Head of caudate nucleus (tissue), 42 donors: ENCODE measurements at places on chromosomes 1 and 21.

- no peak for DNase-seq
These were observed 18.0 kb upstream of the PTAFR start for GRCh38 chr1:28194326-28195035.

- no peak for DNase-seq
These were observed 123.2 kb downstream of the CASZ1 start for GRCh38 chr1:10673109-10673711.

DNA sequence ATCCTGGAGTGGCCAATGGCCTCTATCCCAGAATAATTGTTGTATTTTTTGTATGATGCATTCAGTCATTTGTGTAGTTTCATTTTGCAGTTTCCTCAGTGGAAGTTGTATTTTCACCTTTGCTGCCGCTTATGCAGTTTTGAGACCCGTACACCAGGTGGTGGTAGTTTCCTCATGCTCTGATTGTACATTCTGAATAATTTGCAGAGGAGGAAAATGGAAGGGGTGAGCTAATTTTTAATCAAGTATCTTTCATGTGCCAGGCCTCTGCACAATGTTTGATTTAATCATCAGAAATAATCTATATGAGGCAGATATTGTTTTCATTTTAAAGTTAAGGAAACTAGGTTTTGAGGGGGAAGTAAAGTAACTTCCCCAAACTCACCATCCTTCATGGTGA lies 29.5 kb downstream of the HLX start:
- no peak for DNase-seq

DNA sequence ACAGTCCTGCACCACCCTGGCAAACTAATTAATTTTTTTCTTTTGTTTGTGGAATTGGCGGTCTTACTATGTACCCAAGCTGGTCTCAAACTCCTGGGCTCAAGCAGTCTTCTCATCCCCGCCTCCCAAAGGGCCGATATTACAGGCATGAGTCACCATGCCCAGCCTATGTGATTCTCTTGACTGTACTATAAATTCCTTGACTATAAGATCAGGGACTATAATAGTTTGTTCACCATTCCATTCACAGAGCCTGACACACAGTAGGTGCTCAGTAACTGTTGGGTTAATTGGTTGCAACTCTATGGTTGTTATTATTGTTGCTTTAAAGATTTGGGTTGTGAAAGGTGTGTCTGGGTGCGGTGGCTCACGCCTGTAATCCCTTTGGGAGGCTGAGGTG lies 17.2 kb downstream of the DAP3 start:
- DNase-seq: no peak

DNA sequence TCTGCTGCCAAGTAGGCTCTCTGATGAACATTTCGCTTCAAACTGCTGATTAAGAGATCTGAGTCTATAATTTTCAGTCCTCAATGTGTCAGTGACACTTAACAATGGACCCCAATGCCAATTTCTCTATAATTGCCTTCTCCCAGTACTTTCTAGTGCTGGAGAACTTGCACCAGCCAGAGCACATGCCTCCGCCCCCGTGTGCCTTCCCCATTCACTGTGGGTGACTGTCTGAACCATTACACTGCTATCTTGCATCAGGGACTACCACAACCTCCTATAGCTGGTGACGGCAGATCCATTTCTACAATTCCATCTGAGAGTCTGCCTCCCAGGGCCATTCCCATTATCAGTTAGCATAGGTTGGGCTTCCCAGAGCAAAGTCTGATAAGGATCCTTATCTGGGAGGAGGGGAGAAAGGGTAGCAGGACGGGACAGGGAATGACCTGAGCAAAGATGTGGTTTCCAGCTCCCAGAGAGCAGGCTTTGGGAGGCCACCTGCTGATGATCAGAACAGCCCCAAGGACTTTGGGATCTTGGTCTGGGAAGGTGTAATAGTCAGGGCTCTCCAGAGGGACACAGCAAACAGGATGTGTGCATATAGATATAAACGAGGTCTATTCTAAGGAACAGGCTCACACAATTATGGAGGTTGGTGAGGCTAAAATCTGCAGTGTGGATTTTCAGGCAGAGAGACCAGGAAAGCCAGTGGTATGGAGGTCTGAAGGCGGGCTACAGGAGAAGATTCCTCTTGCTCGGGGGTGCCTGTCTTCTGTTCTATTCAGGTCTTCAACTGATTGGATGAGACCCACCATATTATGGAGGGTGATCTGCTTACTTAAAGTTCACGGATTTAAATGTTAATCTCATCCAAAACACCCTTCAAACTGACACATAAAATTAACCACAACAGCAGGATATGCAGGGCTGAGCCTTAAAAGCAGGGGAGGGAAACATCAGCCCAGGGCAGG lies 238.2 kb downstream of the PTPRU start:
- DNase-seq: no peak

- no peak for DNase-seq
These were observed 82.3 kb downstream of the ITPKB start for GRCh38 chr1:226656601-226657277.

- DNase-seq: no peak
These were observed 133.4 kb downstream of the PLPPR5 start for GRCh38 chr1:98870959-98871903.

- DNase-seq: no peak
These were observed 110.3 kb downstream of the ZNF281 start for GRCh38 chr1:200299571-200299970.

GRCh38 chr21:33302055-33302454 lies 22.7 kb upstream of the IFNAR1 start:
- DNase-seq: no peak

- DNase-seq: no peak
These were observed 242.0 kb downstream of the FOXD2 start for GRCh38 chr1:47679826-47680225.

GRCh38 chr1:1565340-1565739 lies 9.3 kb downstream of the SSU72 start:
- DNase-seq: no peak

DNA sequence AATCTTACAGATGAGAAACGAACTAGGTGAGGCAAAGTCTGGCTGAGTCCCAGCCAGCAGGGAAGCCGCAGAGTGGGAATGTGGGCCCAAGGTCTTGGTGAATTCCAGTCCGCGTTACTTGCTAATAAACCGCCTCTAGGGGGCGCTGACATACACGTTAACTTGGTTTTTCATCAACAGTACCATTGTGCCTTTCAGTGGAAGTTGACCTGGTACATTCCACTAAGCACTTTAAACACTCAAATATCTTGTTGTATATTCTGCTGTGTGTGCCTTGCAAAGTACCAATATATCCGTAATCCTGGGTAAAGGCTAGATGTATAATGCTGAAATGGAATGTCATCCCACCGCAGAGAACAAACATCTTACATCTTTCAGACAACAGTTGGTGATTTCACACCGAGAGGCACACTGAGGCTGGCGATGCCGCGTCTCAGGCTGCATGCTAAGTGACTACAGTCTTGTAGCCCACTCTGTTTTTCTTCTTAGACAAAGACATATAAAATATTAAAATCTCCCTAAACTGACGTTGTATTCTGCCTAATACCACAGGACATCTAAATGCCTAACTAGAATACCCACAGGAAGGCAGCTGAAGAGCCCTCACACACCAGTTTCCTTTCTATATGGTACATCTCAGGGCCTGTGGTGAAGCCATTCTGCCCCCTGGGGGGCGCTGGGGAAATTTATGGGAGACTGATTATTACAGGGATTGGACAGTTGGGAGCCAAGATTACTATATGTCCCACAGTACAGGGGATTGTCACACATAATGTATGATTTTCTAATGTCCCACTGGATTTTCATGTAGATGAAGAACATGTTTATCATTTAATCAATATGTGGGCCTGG lies 49.2 kb upstream of the C1orf198 start:
- peak; percentile 88 for DNase-seq

DNA sequence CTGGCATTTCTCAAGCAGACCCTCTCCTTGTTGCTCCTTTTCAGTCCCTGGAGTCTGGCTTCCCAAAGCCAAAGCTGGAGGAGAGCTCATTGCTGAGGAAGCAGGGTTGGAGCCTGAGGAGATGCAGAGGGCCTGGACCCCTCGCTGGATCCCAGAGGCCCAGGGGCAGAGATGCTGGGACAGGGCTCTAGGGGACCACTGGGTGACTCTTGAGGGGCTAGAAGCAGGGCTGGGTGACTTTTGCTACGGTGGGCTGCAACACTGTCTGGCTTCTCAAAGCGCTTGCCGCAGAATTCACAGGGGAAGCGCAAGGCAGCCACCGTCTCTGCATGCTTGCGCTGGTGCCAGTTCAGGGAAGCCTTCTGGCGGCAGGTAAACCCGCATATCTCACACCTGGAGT lies 8.8 kb downstream of the ZNF692 start:
- DNase-seq: no peak

- no peak for DNase-seq
These were observed 226.2 kb downstream of the AKT3 start for GRCh38 chr1:243623841-243624240.

- DNase-seq: no peak
These were observed 251.0 kb downstream of the TTLL7 start for GRCh38 chr1:83747853-83748482.

GRCh38 chr1:155890251-155890650 lies 20.9 kb downstream of the RIT1 start:
- no peak for DNase-seq

- no peak for DNase-seq
These were observed 17.0 kb upstream of the WDTC1 start for GRCh38 chr1:27217401-27217800.

DNA sequence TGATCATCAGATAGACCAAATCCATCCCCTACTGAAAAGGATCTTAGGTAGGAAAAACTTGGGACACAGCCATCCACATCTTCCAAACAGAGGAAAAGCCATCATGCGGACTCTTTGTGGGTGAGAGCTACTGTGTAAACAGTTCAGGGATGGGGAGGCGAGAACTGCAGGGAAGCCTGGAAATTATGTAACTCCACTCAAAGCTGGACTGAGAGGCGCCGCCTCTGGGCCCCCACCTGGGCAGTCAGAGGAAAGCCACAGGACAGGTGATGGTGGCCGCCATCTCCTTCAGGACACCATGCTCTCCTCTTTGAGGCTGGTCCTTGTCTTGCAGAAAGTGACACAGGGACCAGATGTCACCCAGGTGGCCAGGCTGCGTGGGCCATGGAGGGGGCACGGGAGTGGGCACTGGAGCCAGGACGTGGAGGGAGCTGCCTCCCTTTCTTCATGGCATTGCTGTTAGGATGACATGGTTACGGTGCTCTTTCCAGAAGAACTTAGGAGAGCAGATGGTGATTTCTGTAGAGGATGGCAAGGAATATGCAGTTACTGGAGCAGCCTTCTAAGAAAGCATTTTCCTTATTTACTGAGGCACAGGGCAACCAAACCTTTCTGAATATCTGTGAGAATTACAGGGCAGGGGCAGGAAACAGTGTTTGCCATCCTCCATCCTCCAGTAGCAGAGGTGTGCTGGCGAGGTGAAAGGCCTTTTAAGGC lies 32.0 kb upstream of the TDRD10 start:
- DNase-seq: no peak

- DNase-seq: no peak
These were observed 31.7 kb upstream of the COQ8A start for GRCh38 chr1:226908419-226908818.

DNA sequence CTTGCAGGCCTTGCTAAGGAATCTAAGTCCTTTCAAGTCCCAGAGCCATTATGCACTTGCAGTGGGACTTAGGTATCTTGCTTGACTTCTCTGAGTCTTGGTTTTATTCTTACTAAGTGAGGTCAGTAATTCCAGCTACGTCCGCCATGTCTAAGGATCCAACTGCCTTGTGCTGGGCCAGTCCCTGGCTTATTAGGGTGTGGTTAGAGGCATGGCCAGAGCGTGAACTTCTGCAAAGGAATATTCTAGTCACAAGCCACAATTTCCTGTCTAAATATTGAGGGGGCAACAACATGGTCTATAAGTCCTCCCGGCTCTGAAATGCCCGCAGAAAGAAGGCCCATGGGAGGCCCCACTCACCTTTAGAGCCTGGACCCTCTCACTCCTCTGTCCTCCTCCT lies 82.9 kb downstream of the TMEM53 start:
- DNase-seq: no peak

- no peak for DNase-seq
These were observed 59.0 kb upstream of the LRRC53 start for GRCh38 chr1:74571493-74571800.

GRCh38 chr1:47618222-47618720 lies 180.4 kb downstream of the FOXD2 start:
- no peak for DNase-seq

GRCh38 chr1:27377760-27378495 lies 3.3 kb upstream of the FCN3 start:
- no peak for DNase-seq

- DNase-seq: peak; percentile 19
These were observed 22.4 kb downstream of the DEGS1 start for GRCh38 chr1:224205438-224205840.

DNA sequence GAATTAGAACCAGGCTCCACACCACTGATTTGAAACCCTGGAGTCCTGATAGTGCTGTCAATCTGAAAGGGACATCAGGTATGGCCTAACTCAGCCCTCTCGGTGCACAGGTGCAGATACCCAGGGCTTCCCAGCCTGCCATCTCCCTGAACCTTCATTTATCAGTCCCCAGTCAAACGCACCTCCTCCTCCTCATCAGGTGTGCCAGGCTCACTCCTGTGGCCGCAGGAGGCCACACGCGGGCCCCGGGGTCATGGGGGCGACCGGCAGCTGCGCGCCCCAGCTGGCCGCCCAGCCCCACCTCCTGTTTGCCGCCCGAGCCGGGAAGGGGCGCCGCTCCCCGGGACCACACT lies 572 bp downstream of the FUCA1 start:
- no peak for DNase-seq

DNA sequence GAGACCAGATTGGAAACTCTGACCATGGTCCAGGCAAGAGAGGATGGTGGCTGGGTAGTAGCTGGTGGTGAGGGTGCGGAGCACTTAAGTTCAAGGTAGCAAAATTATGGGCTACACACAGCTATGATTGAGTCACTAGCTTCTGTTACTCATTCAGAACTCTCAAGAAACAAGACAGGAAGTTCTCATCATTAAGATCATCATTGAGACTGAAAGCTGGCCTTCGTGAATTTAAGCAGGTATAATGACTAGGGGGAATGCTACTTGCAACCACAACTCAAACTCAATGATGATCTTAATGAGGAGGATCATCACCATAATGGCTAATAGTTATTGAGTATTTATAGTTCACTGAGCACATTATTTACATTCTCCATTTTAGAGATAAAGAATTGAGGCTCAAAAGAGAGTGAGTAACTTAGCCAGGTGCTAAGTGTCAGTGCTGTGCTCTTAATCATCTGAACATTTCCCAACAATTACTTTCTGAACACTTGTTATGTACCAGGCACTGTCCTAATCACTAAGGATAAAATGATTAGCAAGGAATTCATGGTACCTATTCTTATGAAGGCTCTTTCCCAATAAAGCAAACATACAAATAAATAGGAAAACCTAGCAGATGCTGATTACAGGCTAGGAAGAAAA lies 286.3 kb upstream of the C1orf105 start:
- DNase-seq: no peak

GRCh38 chr1:215958841-215959240 lies 391.7 kb downstream of the KCTD3 start:
- DNase-seq: no peak

GRCh38 chr1:150464422-150464826 lies 22.8 kb upstream of the TARS2 start:
- DNase-seq: peak; percentile 36
